ENCODE measurements at places on chromosomes 1 and 21. TPM values are rescaled to one million over a fixed set of nuclear protein-coding genes. Genes with fewer than 3 reads are reported as not detected.
A peak's percentile ranks its signal among the peaks of the same experiment; 100 is the strongest.

GRCh38 chr1:180029524-180030135 is 75.0 kb downstream of the CEP350 start:
- no peak for DNase-seq

DNA sequence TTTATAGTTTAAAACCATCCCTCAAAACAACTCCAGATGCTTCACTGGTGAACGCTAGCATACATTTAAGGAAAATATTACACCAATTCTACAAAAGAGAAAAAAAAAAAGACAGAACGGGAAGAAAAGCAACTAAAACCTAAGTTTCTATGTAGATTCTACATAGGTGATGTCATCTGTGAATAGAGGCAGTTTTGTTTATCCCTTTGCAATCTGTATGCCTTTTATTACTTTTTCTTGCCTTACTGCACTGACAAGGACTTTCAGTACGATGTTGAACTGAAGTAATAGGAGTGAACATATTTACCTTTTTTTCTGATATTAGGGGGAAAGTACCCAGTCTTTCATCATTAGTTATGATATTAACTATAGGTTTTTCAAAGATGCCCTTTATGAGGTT is 101.7 kb upstream of the HAO2 start:
- DNase-seq: no peak

- peak; percentile 73 for DNase-seq
Observed at GRCh38 chr1:111471012-111471411, 2.8 kb upstream of the C1orf162 start.

GRCh38 chr1:227948493-227949260 is 945 bp upstream of the WNT9A start:
- peak; percentile 62 for DNase-seq

Gene RIIAD1
- total RNA-seq: 19.3 TPM

Data from right cardiac atrium (tissue), 5 donors.